IMR-90 (cell line): ENCODE measurements at places on chromosomes 11 and 22. TPM values are rescaled to one million over a fixed set of nuclear protein-coding genes. Genes with fewer than 3 reads are reported as not detected.

DNA sequence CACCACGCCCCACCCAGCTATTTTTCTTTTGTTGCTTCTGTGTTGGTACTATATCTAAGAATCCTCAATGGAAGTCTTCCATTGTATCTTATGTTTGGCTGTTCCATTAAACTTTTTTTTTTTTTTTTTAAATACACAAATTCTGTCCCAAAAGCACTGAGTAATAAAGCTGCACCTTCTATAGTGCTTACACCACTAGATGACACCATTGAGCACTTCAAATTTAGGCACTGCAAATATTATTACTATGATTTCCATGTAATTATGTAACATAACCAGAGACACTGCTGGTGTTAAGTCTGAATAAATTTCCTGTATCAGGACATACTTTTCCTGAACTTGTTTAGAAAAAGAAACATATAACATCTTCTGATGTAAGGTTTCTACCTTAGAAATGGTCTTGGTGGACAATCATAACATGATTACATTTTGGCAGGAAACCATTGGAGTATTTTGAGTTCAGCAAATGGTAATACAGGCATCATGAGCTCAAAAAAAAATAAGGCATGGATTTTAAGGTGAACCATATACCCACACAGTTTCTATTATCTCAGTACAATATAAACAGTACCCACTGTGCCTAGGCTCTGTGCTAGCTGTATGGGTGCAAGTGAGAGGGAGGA, 110.5 kb downstream of the ATG16L2 start:
- H3K27me3 ChIP-seq = no peaks in the 10 kb centered on the region
- no peak overlapping the region for H3K27ac ChIP-seq
- no peak overlapping the region for H3K4me3 ChIP-seq
- no peaks in the 10 kb centered on the region for H3K4me1 ChIP-seq
- peak; percentile 57 for DNase-seq

Gene PPARA
- total RNA-seq = 6.1 and 7.0 TPM in 2 replicates

DNA sequence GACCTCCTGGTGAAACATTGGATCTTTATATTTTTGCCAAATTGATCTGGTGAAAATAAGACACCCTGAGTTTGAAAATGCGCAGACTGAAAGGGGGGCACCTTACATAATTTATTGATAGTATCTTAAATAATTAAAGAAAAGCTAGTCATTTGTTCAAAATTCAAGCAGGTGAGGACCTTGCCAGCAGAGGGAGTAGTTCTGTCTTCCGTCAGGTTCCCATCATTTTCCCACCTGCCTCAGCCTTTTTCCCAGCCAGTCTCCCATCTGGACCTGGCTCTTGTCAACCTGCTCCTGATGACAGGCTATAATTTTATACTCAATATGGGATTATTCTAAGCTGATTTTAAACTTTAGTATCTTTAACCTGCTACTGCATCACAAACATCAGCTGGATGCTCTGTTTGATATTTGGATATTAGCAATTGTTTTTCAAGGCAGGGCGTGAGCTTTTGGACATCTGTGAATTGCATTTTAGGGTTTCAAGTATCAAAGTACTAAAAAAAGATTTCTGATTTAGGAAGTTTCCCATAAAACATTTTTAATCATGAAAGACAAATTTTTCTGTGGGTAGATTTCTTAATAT, 132.0 kb downstream of the ELP4 start:
- no peaks in the 10 kb centered on the region for H3K4me1 ChIP-seq
- H3K36me3 ChIP-seq = no peaks in the 10 kb centered on the region
- H3K27me3 ChIP-seq = no peaks in the 10 kb centered on the region
- H3K4me3 ChIP-seq = no peak overlapping the region

- H3K27ac ChIP-seq = no peak overlapping the region
- no peak for DNase-seq
- no peaks in the 10 kb centered on the region for H3K36me3 ChIP-seq
- H3K4me3 ChIP-seq = no peak overlapping the region
- H3K27me3 ChIP-seq = no peaks in the 10 kb centered on the region
- H3K4me1 ChIP-seq = no peaks in the 10 kb centered on the region
Measured at GRCh38 chr11:97332271-97332670, 942.5 kb downstream of the JRKL start.
